HCEC 1CT (cell line): ENCODE measurements at places on chromosomes 7 and 10.

GRCh38 chr10:124003481-124003870, 89.9 kb downstream of the CHST15 start:
- no peak for DNase-seq

DNA sequence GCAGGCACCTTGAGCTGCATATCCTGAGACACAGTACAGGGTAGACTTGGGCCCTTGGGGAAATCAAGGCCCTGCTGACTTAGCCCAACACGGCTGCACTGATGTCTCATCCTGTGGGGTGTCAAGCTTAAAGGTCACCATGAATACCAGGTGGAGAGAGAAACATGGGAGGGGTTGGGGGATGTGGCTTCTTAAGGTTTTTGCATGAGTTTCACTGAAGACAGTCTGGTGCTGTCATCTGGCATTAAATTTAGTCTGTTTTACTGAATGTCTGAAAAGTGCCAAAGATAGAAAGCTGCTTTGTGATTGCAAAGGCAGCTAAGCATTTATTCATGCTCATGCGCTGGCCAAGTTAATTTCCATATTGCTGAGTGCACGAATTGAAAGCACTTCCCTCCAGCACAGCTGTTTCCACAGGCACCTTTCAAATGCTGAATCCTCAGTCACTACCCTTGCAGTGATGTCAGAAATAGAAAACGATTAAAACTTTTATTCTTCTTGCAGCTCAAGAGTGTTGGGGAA, 102.1 kb downstream of the OSBPL3 start:
- no peak for DNase-seq

- DNase-seq = peak; percentile 83
Observed at GRCh38 chr7:123770378-123770777, 21.6 kb upstream of the WASL start.

DNA sequence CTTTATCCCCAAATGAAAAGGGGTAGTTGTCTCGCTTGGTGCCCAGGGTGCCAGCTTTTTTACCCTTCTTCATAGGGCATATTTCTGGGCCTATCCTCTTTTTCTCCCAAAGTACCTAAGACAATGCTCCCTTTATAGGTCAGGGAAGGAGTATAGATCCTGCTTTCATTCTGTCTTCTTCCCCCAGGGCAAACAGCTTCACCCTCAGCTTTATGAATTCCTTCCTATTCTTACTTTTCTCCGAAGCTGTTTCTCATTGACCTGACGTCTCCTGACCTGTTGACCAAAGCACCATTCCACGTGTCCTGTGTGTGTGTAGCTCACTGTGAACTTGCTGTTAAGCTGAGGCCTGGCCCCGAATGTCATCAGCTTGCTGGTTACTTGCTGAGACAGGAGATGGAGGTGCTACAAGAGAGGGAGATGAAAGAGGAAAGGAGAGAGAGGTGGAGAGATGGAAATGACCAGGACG, 48.9 kb downstream of the PYROXD2 start:
- DNase-seq = no peak

DNA sequence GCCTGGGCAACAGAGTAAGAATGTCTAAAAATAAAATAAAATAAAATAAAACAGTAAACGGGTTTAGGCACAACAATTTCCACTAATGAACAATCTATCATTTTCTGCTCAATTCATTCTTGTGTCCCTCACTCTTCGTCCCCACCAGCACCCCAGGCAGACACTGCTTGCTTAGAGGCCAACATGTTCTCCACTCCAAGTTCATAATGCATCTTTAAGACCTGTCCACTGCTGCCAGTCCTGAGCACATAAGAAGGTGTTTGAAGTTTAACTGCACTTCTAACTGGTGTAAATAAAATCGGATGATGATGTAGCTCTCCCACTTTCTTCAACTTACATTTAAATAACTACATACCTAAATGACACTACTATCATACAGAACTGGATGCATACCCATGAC, 13.2 kb downstream of the PDLIM1 start:
- no peak for DNase-seq

DNA sequence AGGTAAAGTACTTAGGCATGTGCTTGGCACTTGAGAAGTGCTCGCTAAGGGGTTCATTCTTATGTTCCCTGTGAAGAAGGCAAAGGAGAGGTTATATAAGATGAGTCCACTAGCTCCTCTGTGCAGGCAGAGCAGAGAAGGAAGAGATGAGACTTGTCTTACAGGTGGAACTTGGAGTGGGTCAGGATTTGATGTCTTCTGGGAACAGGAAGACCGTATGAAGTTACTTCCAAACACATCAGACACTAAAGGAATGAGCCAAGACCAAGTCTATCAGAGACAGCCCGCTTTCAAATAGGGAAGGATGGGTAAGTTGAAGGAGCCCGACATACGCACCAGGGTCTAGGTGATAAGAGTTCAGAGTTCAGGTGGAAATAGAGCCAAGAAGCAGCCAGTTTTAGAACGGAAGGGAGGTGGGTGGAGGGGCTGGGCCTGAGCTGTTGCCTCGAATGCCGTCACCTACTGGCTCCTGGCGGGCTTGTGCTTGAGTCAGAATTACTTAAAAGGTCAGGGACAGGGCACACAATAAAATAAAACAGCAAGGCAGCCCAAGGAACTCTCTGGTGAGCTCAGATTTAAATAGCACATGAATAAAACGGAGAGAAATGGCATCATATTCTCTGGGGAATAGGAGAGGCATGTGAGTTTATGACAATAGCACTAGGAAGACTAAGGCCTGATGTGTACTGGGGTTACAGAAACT, 56.1 kb upstream of the GRB10 start:
- no peak for DNase-seq

DNA sequence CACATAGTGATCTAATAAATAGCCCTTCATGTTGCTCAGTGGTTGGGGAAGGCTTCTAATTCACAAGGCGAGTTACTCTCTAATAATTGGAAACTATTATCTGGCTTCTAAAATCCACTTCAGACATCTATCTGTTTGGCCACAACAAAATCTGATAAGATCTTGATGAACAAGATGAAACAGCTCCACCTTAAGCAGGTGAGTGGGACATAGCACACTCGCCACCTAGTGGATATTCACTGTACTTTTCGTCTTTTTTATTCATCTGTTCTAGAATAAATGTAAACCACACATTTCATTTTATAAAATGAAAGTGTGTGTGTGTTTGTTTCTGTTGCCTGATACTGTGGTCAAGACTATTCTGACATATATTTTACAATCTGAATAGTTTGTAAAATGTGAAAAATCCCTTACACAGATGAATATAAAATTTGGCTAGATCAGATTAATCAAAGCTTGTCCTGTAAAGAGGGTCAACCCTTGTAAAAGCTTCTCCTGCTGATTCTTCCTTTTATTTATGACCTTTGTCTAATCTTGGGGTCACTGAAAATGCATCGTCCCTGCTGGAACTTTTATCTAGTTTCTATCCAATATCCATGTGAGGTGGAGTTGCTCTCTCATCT, 26.5 kb upstream of the CNTNAP2 start:
- DNase-seq = peak; percentile 17

DNA sequence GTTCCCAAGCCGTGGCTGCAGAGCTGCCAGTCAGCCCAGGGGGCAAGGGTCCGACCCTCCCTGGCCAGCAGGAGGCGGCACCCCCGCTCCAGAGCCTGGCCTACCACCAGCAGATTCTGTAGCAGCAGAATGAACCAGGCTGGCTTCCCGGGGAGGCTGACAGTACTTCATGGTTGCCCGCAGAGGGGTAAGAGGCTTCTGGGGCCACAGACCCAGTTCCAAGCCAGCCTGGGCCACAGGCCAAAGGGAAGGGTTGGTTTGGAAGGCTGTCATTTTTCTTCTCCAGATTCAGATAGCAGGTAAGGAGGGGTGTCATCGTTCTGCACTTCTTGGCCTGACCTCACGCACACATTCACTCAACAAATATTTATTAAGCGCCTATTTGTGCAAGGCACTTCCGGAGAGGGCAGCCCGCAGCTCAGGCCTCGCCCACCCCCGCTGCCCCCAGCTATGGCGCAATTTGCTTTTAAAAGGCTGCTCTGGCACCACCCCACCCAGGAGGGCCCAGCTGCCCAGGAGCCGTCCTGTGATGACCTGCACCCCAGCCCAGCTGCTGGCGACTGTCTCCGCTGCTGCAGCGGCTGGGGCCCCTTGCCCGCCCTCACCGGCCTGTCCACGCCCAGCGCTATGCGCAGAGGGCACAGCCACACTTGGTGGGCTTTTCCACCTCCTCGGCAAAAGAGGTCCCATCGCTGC, 168.5 kb downstream of the LCOR start:
- no peak for DNase-seq

- DNase-seq = peak; percentile 42
Observed at GRCh38 chr7:129343099-129343700, 91.0 kb upstream of the STRIP2 start.

- DNase-seq = peak; percentile 23
Observed at GRCh38 chr7:27177795-27178320, 3.7 kb upstream of the HOXA10 start.

- DNase-seq = no peak
Observed at GRCh38 chr10:96390460-96390864, 31.7 kb upstream of the OPALIN start.

DNA sequence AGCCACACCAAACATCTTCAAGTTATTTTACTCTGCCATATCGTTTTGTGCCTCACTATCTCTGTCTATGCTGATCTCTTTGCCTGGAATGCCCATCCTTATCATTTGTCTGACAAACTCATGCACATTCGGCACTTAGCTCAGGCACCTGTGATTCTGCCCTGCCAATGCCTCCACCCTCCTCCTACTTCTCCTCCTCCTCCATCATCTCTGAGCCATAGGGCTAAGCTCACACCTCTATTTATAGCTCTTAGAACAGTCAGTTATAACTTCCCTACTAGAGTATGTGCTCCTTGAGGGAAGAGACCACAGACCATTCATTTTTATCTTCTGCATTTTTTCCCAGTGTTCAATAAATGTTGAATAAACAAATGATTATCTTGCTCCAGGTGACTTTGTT, 51.2 kb upstream of the CDK13 start:
- no peak for DNase-seq

DNA sequence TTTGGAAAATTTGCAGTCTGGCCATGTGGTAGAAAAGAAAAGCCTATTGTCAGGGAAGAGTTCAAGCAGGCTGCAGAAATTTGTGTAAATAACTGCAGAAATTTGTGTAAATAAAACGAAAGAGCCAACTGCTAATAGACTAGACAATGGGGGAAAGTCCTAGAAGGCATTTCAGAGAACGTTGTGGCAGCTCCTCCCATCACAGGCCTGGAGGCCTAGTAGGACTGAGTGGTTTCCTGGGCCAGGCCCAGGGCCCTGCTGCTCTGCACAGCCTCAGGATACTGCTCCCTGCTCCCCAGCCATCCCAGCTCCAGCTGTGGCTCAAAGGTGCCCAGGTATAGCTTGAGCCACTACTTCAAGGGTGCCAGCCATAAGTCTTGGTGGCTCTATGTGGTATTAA, 50.9 kb downstream of the RSBN1L start:
- no peak for DNase-seq

DNA sequence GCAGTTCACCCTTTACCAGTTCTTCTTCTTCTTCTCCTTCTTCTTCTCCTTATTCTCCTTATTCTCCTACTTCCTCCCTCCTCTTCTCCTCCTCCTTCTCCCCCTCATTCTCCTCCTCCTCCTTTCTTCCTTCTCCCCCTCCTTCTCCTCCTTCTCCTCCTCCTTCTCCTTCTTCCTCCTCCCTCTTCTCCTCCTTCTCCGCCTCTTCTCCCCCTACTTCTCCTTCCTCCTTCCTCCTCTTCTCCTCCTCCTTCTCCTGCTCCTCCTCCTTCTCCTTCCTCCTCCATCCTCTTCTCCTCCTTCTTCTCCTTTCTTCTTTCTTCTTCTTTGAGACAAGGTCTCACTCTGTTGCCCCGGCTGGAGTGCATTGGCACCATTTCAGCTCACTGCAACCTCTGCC, 58.0 kb upstream of the LRGUK start:
- no peak for DNase-seq

DNA sequence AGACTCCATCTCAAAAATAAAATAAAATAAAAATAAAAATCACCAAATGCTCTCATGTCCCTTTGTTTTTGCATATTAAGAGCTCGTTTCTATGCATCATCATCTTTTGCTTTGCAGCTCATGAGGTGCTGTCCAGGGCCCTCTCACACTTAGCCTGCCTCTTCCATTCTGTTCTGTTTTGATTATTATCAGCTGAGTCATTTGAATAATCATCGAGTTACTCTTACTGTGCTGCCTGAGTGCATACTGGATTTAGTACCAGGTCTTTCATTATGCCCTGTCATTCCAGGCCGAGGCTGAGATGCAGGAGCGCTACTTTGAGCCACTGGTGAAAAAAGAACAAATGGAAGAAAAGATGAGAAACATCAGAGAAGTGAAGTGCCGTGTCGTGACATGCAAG, 33.0 kb downstream of the UCMA start:
- DNase-seq = no peak

GRCh38 chr7:23524473-23524872, 7.3 kb downstream of the TRA2A start:
- no peak for DNase-seq

DNA sequence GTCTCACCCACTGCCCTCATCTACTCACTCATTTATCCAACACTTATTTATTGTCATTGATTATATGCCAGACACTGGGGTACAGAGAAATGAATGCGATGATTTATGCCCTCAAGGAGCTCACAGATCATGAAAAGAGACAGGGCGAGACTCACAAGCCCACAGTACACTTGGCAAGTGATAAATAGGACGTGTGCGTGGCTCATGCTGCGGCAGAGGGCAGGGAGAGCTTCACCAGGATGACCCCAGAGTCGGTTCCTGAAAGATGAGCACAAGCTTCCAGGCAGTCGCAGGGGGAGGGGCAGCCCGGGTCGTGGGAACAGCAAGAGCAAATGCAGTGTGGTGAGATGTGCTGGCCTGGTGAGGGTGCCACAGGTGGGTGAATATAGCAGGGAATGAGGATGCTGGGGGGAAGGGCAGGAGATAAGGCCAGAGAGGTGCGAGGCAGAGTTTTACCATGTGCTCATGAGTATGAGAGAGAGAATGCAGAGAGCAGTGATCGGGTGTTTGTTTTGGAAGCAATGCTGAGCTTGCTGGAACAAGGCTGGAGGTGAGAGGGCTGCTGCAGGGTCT, 70.9 kb downstream of the ATXN7L1 start:
- DNase-seq = no peak

DNA sequence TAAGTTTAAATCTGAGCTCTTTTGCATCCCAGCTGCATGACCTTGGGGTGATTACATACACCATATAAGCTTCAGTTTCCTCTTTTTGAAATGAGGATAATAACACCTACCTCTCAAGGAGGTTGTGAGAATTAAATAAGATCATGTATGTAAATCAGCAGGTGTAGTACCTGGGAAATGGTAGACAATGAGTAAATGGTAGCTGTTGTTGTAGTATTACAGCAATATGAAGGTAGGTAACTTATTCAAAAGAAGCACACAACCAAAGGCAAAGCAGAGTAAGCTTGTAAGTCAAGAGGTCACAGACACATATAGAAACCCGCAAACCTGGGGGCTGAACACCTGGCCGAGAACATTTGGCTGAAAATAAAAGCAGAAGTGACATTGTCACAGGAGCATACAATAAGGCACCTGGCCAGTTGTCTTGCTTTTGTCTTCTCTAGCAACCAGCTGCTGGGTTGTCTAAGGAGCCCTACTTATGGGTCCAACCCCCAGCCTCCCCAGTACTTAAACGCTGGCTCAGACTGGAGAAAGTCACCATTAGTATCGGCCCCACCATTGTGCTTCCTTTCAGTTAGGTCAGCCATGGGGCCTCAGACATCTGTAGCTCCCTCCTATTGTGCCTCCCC, 203.6 kb upstream of the MKLN1 start:
- DNase-seq = no peak
